ENCODE measurements at places on chromosomes 5 and 9. TPM values are rescaled to one million over a fixed set of nuclear protein-coding genes. Genes with fewer than 3 reads are reported as not detected.

Gene TRIM7
- total RNA-seq = 11.4 TPM

Gene IL3
- total RNA-seq = not detected

Gene GRPEL2
- total RNA-seq = 7.9 TPM

Gene BARX1
- not detected for total RNA-seq

Gene FOXD4L5
- 0.28 TPM for total RNA-seq

DNA sequence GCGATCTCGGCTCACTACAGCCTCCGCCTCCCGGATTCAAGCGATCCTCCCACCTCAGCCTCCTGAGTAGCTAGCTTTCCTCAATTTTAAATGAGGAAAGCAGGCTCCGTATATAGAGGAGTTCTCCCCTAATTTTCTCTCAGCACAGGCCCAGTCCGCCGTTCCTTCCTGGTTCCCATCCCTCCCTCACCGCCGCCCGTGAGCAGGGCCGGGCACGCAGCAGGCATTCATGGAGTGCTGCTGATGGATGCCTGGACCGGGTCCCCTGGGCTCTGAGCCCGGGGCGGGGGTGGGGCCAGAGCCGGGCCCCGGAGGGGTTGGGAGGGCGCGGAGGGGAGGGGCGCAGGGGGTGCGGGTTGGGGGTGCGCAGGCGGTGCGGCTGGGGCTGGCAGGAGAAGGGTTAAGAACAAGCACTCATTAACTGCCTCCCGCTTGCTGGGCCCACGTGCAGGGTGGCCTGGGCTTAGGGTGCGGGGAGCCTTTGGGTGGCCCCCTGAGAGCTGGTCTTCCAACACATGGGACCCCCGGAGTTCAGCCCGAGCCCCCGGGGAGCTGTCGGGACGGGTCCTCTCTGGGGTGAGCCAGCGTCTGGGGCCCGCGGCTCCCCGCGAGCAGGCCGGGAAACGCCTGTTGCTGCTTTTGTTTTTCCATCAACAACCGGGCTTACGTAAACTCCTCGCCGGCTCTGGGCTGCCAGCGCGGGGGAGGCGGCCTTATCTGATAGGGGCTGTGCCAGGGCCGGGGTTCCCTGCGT, 33.7 kb downstream of the LHX2 start:
- no peak for DNase-seq

- DNase-seq = no peak
Observed at GRCh38 chr9:2494562-2494961, 127.0 kb upstream of the VLDLR start.

DNA sequence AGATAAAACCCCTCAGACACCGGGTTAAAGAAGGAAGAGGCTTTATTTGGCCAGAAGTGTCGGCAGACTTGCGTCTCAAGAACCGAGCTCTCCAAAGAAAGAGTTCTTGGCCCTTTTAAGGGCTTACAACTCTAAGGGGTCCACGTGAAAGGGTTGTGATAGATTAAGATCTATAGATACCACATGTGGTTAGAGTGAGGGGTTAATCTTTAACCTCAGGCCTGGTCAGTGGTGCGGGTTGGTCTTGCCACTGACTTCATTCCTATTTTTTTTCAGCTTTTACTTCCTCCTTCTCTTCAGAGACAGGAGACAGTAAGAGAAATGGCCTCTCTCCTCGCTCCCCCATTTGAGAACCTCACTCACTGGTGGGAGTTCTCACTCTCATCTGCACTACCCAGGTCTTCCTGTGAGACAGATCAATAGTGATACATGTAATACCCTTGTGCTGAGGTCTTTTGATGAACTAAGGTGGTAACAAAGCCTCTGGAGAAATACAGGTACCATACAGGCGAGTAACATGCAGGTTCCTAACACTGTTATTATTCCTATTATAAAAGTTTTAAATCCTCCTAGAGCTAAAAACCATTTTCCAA, 52.4 kb upstream of the COX7C start:
- no peak for DNase-seq

GRCh38 chr5:137282216-137282615, 216.9 kb downstream of the SPOCK1 start:
- no peak for DNase-seq

GRCh38 chr5:6544561-6544935, 88.3 kb downstream of the NSUN2 start:
- no peak for DNase-seq
